NCI-H1436 treated with DMSO at 0.1 percent for 48 hours (cell line): ENCODE measurements at places on chromosomes 12 and 14.
A peak's percentile ranks its signal among the peaks of the same experiment; 100 is the strongest.

DNA sequence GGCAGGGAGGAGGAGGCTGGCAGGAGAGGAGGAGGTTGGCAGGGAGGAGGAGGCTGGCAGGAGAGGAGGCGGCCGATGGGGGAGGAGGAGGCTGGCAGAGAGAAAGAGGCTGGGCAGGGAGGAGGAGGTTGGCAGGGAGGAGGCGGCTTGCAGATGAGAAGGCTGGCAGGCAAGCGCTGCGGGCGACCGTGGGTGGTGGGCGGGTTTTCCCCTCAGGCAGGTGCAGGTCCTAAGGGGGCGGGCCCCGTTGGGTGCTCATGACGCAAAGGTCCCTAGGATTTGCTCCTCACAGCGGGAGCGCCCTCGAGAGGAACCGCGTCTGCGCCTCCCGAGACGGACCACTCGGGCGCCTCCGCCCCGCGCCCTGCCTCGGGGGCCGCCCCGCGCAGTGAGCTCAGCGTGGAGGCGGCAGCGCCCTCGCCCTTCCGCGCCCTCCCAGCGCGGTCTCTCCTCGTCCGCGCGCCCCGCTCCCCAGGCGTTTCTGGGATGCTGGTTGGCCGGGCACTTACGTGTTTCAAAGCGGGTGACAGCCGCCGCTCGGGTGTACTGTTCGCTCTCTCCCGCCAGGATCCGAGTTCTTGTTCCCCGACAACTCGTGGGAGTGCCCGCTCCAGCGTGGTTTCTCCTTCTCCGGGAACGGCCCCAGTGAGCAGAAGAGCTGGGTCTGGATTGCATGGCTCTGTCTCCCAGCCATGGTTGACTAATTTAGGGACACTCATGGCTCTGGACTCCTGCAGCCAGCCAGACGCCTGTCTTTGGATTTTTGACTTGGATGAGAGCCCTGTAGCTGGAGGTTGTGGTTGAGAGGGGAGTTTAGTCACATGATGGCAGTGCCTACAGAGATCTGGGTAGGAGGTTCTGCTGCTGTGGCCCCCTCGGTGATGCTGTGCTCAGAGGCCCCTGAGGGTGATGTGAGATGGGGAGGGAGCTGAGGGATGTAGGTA lies 64.1 kb upstream of the PPP4R3A start:
- peak; percentile 2 for DNase-seq

DNA sequence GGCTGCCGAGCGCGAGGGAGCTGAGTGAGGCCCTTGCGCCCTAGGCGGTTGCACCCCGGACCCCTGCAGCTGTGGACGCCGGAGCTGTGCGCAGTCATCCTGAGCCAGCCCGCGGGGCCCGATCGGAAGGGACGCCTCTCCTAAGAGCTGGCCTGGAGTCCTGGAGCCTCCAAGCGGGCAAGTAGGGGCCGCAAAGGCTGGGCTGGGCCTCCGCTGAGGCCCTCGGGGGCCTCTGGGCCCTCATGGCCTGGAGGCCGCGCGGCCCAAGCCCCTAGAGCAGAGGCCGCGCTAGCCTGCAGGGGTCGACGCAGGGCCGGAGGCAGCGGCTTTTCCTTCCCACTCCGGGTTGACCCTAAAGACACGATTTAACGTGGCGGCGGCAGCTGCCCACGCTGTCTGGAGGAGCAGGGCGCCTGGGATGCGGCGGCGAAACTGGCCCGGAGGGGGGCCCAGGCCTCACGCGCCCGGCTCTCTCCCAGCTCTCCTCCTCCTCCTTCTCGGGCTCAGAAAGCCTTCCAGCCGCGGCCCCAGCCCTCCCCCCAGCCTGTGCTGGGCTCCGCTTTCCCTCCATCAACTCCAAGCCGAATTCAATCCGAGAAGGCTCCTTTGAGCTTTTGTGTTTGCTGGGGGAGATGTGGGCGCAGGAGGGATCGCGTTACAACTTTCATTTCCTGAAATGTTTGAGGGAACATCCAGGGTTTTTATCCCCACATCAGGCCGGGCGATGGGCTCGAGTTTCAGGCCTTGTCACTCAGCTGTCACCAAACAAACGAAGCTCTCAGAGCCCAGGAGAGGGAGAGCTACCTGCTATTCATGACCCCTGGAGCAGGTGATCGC lies 11.6 kb downstream of the SIX1 start:
- DNase-seq, result no peak

DNA sequence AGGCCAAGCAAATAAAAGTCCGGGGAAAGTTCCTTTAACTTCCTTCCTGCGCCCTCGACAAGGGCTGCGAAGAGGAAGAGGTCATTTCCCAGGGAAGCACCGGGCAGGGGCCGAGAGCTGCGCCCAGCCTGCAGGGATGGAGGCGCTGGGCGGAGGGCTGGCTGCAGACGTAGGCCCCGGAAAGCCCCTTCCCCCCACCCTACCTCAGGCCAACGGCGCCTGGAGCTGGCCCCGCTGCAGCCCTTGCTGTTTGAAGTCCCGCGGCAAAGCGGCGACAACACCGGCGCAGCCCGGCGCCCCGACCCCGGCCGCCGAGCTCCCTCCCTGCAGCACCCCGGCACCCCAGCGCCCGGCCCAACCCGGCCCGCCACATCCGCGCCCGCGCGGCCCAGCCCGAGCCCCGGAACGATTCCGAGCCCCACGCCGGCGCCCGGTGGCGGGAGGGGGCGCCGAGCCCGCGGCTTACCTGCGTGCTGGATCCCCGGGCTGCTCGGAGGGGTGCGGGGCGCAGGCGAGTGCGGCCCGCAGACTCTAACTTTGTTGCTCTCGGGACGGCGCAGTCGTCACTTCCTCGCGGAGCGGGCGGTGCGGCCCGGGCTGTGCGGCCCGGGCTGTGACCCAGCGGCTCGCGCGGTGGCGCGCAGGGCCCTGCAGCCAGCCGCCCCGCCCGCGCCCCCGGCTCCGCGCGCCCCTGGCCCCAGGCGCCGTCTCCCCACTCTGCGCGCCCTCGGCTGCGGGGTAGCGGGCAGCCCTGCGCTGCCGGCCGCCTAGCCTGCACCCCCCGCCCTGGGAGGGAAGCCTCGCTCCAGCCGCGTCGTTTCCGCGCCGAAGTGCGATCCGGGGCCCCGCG lies 64.8 kb upstream of the PTGR2 start:
- DNase-seq, result no peak

DNA sequence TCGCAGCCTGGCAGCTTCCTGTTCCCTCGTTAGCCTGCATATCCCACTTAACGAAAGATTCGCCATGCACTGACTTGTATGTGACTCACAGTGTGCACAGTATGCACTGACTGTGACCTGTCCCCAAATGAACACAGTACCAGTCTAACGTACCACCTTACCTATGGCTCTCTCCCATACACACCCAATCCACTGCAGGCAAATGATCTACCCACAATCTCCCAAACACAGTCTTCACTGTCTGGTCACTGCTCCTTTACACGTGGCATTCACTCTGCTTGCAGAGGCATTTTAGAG lies 163.5 kb upstream of the EEA1 start:
- DNase-seq, result no peak

DNA sequence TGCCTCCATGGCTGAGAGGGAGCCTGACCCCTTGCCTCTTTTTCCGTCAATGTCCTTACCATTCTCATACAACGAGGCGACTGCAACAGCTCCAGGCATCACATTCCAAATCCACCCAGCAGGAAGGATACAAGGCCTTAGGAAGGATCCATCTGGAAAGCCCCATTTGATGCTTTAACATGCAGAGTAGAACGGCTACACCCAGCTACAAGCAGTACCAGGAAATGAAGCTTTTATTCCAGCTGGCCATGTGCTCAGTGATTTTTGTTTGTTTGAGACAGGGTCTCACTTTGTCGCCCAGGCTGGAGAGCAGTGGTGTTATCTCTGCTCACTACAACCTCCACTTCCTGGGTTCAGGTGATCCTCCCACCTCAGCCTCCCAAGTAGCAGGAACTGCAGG lies 124.8 kb downstream of the TMEM132D start:
- no peak for DNase-seq

DNA sequence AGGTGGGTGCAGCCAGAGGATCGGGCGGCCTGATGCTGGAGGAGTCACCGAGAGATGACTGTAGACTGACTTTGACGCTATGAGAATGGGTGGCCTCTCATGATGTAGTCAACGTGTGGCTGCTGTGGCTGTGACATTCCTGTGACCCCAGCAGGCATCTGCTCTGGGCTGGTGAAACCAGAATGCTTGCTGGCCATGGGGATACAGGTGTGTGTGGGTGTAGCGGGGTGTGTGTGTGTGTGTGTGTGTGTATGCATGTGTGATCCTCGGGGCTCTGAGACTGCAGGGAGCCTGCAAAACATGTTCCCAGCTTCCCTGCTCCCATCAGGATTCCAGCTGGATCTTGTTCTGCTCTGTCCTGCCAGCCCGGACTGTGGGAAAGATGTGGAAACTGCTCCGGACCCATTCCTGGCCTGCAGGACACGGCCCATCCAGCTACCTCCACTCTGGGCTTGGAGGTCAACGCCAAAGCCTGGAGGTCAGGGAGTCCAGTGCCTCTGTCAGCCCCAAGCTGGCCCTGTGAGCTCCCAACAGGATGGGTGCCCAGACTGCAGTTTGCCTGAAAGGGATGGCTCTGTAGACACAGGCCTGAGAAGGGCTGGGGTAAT lies 18.8 kb upstream of the HHIPL1 start:
- DNase-seq, result no peak

- no peak for DNase-seq
Observed at GRCh38 chr12:31510034-31510433, 80.9 kb downstream of the DENND5B start.

DNA sequence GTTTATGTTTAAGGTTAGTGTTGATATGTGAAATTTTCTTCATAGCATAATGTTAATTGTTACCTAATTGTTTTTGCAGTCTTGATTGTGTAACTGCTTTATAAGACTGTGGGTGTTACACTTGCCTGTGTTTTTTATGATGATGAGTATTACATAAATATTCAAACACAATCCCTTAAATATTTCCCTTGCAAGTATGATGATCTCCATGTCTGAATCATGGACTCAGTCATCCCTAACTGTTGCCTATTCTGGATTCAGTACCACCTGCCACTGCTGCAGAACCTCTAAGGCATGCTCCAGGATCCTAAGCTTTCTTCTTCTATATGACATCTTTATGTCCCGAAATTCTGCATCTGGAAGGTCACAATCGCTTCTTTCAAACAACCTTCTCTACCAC lies 246.3 kb upstream of the CLEC14A start:
- DNase-seq, result no peak

DNA sequence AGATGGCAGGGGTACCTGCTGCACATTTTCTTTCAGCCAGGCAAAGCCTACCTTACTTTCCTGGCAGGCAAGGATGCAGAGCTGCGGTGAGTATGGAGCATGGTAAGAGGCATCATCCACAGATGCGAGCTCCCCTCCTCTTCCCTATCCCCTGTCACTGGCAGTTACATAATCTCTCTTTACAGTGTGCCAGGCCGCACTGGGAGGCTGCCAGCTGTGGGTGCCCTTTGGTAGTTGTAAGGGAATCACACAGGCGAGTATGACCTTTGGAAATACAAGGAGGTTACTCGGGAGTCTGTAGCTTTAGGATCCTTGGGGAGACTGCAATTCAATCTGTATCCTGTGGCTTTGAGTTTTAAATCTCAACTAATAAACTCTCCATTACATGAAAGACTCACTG lies 132.5 kb downstream of the KTN1 start:
- no peak for DNase-seq

- DNase-seq, result no peak
Observed at GRCh38 chr14:83905157-83905556, 1624.8 kb upstream of the FLRT2 start.

GRCh38 chr14:90839024-90839888 lies 23.0 kb upstream of the TTC7B start:
- no peak for DNase-seq

DNA sequence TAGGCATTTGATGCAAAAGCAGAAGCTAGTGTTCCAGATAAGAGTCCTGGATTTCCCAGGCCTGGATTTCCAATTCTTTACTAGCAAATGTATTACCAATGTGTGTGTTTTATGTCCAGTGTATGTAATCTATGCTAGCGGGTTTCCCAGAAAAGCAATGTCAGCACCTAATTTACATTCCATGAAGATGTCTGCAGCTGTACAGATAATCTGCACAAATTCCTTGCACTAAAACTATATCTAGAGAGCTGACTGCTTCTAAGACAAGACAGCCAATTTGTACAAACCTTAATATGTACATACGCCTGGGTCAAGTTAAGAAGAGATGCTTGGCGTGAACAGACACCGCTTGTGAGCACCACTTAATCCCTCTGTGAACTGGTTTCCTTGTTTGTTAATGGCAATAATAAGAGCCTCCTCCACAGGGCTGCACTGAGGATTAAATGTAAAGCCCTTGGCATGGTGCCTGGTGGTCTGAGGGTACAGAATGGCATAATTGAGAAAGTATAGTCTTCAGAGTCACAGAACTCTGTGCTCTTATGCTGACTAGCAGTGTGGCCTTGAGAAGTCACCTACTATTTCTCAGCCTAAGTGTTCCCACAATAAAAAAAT lies 185.6 kb downstream of the EPS8 start:
- DNase-seq, result no peak

DNA sequence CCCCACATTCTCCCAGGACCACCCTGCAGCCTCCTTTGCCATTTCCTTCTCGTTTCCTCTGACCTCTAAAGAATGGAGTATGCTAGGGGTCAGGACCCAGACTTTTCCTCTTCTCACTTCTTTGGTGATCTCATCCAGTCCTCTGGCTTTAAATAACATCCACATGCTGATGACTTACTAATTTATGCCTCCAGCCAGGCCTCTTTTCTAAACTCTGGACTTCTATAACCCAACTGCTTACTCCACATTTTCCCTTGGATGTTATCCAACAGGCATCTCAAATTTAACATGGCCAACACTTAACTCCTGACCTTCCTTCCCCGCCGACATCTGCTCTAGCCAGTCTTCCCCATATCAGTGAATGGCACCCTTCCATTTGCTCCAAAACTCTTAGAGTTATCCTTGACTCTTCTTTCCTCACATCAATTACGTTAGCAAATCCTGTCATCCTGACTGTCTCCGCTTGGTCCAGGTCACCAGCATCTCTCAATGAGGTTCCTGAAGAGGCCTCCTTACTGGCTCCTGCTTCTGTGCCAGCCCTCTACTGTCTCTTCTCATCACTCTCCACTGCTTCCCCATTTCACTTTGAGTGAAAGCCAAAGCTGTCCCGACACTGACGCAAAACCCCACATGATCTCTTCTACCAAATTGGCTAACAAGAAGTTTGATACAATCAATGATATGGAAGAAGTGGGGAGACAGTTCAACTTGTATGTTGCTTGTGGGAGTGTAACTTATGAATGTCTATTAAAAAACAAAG lies 42.7 kb downstream of the TMBIM6 start:
- DNase-seq, result no peak

GRCh38 chr12:112321245-112321644 lies 61.0 kb downstream of the HECTD4 start:
- DNase-seq, result no peak

GRCh38 chr14:58107947-58108552 lies 44.0 kb downstream of the ARMH4 start:
- no peak for DNase-seq

DNA sequence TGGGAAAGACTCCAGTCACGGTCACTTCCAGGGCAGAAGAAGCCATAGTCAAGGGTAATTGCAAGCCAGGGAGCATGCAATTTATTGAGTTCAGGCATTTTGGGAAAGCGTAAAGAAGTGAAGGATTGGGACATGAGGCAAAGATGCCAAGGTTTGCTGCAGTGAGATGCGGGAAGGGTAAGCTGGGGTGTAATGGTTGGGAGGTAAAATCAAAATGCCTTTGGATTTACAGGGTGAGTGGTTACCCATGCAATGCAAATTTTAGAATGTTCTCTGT lies 167.5 kb downstream of the BRMS1L start:
- DNase-seq, result no peak
